ENCODE measurements at places on chromosomes 7 and 10. TPM values are rescaled to one million over a fixed set of nuclear protein-coding genes. Genes with fewer than 3 reads are reported as not detected.

Gene TMEM26
- total RNA-seq = not detected

Gene CACNA2D1
- total RNA-seq = not detected

Gene INHBA
- 1.2 TPM for total RNA-seq

Gene HOXA9
- total RNA-seq = not detected

Gene WEE2
- total RNA-seq = 0.17 TPM

Gene ANXA8L1
- total RNA-seq = not detected

Gene RASSF4
- 44.9 TPM for total RNA-seq

Gene RPEL1
- not detected for total RNA-seq

Gene MCM10
- total RNA-seq = 120 TPM

Gene PRRT4
- not detected for total RNA-seq

Gene FAM131B
- 2.9 TPM for total RNA-seq

Gene NKX1-2
- not detected for total RNA-seq

Gene CD36
- not detected for total RNA-seq

Gene GUSB
- 92.5 TPM for total RNA-seq

Gene H2BK1
- total RNA-seq = not detected

Gene LEP
- not detected for total RNA-seq

Gene TBATA
- not detected for total RNA-seq

Gene OR6V1
- total RNA-seq = not detected

Gene CLDN4
- not detected for total RNA-seq

Gene STARD3NL
- 52.1 TPM for total RNA-seq

Gene LIPJ
- total RNA-seq = not detected

Gene GLI3
- total RNA-seq = 1.1 TPM

Gene HOXA3
- not detected for total RNA-seq

Gene ADARB2
- total RNA-seq = not detected

Gene MAGI2
- 0.19 TPM for total RNA-seq

Gene STYXL1
- 36.6 TPM for total RNA-seq

Gene FFAR4
- total RNA-seq = not detected

Gene OR2A42
- total RNA-seq = not detected

Gene SERPINE1
- not detected for total RNA-seq

Gene TASOR2
- 118 TPM for total RNA-seq

Gene GCK
- 0.24 TPM for total RNA-seq

Gene NSUN6
- total RNA-seq = 14.1 TPM

Gene MBL2
- not detected for total RNA-seq

Gene SPOCK2
- 24.9 TPM for total RNA-seq

Gene STOX1
- total RNA-seq = 0.50 TPM

Gene CBLL1
- 42.8 TPM for total RNA-seq

Gene CDHR1
- total RNA-seq = 10.2 TPM

Gene POU6F2
- total RNA-seq = 0.24 TPM

Gene LIPM
- not detected for total RNA-seq

Measured in natural killer cell treated with Interleukin-12 subunit alpha and Interleukin-12 subunit beta and Interleukin-15 and Interleukin-18, amount 100 ng/mL, for 72 hours (primary cell).